Uterine smooth muscle cell (primary cell): ENCODE measurements at places on chromosomes 4 and X. TPM values are rescaled to one million over a fixed set of nuclear protein-coding genes. Genes with fewer than 3 reads are reported as not detected.

The PNMA3 gene
- 0.11 and 0.12 TPM in 2 replicates for total RNA-seq

The XAGE2 gene
- not detected in 2 replicates for total RNA-seq

The PPARGC1A gene
- total RNA-seq: 0.11 and 0.37 TPM in 2 replicates

The PABPC5 gene
- total RNA-seq: 1.8 and 2.5 TPM in 2 replicates

The GAGE12E gene
- total RNA-seq: not detected in 2 replicates
